ENCODE measurements at places on chromosomes 2 and 18. TPM values are rescaled to one million over a fixed set of nuclear protein-coding genes. Genes with fewer than 3 reads are reported as not detected.

Gene TEX44
- not detected for total RNA-seq

- DNase-seq = no peak
Measured at GRCh38 chr18:1840878-1841277, 730.4 kb downstream of the METTL4 start.

Gene KCNG2
- total RNA-seq = 0.15 TPM

DNA sequence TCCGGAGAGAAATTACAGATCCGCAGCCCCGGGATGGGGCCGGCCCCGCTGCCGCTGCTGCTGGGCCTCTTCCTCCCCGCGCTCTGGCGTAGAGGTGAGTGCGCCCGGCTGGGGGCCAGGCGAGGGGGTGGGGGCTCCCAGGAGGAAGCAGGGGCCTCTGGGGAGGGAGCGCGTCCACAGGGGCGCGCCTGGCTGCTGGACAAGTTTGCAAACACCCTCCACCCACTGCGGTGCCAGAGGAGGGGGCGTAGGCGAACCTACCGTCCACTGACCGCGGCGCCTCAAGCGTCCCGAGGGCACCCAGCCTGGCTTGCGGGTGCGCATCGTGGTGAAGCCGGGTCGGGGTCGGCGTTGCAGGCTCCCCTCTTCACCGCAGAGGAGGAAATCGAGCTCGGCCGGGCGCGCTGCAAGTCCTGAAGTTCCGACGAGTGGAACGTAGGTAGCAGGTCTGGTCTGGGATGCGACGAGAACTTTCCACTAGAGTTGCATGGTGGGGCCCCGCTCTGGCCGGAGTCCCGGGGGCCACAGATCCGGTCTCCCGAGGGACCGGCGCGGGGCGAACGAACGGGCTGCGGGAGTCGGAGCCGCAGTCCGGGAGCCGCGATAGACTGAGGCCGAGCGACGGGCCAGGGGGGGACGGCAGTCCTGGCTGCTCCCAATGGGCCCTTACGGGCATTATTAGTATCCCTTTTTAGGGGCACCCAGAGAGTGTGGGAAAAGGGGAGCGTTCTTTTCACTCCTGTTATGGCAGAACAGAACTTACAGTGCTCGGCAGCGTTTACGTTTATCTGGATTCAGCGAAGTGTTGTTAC, 502 bp downstream of the MERTK start:
- no peak for DNase-seq

GRCh38 chr2:181169503-181169902, 189.1 kb downstream of the UBE2E3 start:
- DNase-seq = no peak

Gene UGT1A8
- total RNA-seq = not detected

- no peak for DNase-seq
Measured at GRCh38 chr18:48290162-48290926, 118.8 kb downstream of the ZBTB7C start.

GRCh38 chr2:159155320-159155719, 131.2 kb downstream of the WDSUB1 start:
- peak; percentile 58 for DNase-seq

- DNase-seq = no peak
Measured at GRCh38 chr2:117686699-117687098, 127.8 kb upstream of the DDX18 start.

DNA sequence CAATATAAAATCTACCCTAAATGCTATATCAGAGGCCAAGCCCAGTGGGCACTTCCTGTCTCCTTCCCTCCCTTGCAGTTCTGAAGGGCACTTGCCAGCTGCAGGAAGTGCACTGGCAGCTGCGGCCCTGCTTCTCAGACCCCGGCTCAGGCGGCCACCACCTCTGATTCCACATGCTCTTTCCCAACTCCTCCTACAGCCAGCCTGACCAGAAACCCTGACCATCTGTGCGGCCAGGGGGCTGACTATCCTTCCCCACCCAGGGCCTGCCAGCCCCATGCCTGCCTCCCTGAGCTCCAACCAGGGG, 88.6 kb downstream of the ZBTB7C start:
- no peak for DNase-seq

- no peak for DNase-seq
Measured at GRCh38 chr2:220678943-220679342, 893.2 kb downstream of the EPHA4 start.

GRCh38 chr2:169509298-169509885, at the start of gene KLHL41:
Gene KLHL41 (plus strand): TSS chr2:169509702. CDS start chr2:169509779, 77 bp downstream.
- DNase-seq = no peak

Gene GREB1L
- 2.7 TPM for total RNA-seq

DNA sequence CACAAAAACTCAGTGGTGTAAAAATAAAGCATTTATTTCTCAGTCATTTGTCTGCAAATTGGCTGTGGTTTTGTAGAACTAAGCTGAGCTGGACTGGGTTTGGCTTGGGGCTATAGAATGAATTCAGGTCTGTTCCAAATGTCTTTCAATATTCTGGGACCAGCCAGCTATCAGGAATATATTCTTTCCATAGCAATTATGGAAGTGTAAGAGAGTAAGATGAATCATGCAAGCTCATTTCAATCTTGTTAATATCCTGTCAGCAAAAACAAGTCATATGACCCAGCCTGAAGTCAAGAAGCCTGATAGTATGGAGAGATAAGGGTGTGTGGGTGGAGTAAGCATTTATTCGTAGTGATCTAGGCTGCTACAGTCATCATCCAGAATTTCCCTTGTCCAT, 481.0 kb upstream of the CDH2 start:
- DNase-seq = no peak

Gene IL36A
- not detected for total RNA-seq

GRCh38 chr2:56476509-56477071, 292.8 kb downstream of the CCDC85A start:
- DNase-seq = no peak

GRCh38 chr2:237649541-237650454, 22.4 kb downstream of the LRRFIP1 start:
- DNase-seq = peak; percentile 20

- DNase-seq = no peak
Measured at GRCh38 chr2:174607989-174608865, 10.6 kb upstream of the WIPF1 start.

DNA sequence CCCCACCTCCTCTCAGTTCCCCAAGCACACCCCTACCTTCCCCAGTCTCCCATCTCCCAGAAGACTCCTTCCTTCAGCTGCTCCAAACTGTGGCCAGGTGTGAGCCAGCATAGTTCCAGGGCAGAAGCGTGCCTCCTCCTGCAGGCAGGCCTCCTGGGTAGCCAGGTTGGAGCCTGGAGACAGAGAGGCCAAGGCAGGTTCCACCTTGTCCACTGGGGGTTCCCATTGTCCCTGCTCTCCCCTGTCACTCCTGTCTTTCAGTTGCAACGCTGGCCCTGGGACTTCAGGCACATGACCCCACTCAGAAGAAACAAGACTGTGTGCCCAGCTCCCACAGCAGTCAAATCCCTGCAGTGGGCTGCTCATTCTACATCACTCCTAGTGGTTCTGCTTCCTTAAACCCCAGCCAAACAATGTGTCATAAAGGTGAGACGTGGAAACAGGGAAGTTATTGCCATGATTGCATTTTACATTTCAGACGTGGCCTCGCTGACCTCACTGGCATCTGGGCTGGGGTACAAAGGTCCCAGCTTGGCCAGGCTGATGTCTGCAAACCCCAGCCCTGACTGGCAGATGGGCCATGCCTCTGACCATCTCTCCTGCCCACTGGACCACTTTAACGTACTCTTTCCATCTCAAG, 96.5 kb upstream of the BOD1L2 start:
- no peak for DNase-seq

GRCh38 chr2:99275882-99276281, 20.4 kb upstream of the LYG2 start:
- DNase-seq = no peak

GRCh38 chr2:102922321-102922720, 160.5 kb downstream of the TMEM182 start:
- no peak for DNase-seq

- peak; percentile 19 for DNase-seq
Measured at GRCh38 chr2:239328351-239329191, 72.2 kb downstream of the HDAC4 start.

DNA sequence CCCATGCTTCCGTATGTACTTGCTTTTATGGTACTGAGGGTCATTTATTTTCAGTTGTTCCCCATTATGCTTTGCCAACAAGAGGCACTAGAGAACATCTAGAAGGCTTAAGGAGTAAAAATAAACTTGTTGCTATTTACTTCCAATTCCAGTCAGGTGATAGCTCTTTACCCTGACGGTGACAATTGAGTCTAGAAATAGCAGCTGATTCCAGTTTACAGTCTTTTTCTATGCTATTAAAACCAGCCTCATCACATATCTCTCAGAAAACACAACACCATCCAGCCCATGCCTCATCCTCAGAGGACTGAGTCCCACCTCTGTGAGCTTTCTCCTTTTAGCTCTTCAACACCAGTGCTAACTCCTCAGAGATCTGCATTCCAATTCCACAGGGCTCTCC, 327.0 kb downstream of the GPD2 start:
- DNase-seq = no peak

DNA sequence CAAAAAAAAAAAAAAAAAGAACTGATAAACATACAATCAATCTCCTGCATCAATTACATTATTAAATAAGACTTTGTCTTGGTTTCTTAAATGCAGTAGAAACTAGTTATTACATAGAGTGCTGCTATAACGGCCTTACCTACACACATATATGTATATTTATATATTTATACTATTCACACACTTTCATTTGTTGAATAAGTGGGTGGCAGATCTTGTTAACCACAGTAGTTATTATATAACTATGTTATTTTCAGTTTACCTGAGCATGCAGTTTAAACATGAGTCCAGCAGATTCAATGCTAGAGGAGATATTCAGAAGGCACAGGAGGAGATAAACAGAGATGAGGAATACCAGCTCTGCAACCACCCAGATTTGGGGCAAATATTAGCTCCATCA, 81.5 kb upstream of the CD226 start:
- DNase-seq = no peak

DNA sequence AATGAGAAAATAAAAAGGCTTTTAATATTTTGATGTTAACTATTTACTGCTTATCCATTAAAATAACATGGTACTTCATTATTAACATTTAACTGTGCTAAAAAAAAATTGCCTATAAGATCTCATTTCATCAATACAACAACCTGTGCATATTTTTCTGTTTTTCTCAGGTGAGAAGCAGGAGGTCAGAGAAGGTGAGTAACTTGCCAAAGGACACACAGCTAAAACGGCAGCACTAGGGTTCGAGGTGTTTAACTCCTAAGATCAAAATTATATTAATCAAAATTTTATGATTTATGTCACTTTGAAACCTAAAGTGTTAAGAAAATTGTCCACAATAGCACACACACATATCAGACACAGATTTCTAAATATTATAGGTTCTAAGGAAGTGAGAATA, 366.0 kb downstream of the TGIF1 start:
- no peak for DNase-seq

DNA sequence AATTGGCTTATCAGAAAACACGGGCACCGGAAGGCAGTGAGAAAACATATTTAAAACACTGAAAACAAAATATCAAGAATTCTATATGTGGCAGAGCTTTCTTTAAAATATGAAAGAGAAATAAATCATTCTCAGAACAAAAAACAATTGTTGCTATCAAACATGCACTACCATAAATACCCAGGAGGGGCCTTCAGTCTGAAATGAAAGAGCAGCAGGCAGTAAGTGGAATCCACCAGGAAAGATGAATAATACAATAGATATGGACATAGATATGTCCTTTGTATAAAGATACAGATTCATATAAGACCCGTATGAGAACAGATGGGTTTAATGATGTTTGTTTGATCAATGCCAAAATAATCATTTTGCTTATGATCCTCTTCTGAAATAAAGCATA, 142.0 kb downstream of the TMEM18 start:
- no peak for DNase-seq

DNA sequence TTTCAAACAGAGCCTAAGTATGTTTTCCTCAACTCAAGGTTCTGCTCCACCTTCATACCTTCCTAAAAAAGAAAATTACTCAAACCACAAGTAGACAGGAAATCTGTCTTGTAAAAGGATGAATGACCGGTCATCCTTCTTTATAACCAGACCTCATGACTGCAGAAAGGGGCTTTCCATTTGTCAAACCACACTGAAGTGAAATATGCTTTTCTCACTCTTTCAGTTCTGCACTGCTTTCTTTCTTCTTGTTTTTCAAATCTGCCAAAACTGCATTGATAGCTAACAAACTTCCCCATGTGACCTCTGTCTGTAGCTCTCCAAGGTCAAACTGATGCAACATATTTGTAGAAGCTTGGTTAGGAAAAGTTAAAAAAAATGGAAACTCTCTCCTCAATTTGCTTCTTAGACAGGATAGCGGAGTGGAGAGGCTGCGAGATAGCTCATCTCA, 308.9 kb upstream of the CCDC68 start:
- DNase-seq = no peak

- no peak for DNase-seq
Measured at GRCh38 chr2:98692090-98693054, 38.6 kb downstream of the MGAT4A start.

DNA sequence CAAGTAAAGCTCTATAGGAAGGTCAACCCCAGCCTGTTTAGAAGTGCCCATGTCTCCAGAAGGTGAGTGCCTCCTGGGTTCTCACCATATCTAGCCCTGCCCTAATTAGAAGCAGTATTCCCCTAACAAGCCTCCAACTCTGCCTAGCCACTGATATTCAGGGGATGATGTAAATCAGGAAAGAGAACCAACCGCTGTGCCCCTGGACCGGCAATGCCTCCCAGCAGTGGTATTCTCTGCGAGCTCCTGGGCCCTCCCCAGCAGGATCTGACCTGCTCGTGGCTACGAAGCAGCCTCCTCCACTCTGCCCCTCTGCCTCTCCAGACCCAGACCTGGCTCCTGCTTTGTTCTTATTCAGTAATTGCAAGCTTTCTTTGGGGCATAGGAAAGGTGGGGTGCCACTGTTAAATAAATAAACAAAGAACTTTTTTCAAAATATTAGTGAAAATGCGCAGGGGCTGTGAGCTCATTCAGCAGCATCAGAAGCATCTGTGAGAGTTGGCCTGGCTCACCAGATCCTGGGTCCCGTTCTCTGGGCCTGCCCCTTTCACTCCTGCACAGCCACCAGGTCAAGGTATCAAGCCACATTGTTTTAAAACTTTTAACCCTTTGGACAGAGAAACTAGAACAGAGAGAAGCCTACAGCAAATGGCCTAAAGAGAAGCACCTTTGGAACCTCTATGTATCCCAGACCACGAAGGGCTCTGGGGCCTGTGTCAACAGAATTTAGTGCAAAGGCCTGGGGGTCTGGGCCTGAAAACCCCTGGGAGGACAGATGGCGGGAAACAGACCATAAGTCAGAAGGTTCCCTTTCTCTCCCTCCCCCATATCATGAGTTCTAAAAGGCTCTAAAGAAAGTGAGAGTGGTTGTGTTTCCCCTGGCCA, 11.9 kb downstream of the MREG start:
- no peak for DNase-seq

DNA sequence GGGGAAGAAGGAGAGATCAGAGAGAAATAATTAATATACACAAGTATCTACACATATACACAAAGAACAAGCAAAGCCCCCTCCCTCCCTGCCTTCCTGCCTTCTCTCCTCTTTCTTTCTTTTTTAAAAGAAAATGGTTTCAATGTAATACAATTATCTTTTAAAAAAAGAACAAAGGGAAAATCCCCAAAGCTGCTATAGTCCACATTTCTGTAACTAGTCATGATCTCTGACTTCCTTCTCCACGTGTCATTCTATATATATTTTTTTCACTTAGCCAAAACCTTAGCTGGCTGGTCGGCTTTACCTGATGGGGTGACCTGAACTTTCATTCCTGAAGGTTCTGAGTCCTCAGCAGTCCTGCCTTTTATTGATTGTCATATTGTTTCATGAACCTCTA, 44.3 kb downstream of the MAP3K20 start:
- no peak for DNase-seq

Gene FHOD3
- 7.0 TPM for total RNA-seq
